Mesenchymal stem cell (in vitro differentiated cells and primary cell): ENCODE measurements at places on chromosomes 7 and 10.
A peak's percentile ranks its signal among the peaks of the same experiment; 100 is the strongest.

DNA sequence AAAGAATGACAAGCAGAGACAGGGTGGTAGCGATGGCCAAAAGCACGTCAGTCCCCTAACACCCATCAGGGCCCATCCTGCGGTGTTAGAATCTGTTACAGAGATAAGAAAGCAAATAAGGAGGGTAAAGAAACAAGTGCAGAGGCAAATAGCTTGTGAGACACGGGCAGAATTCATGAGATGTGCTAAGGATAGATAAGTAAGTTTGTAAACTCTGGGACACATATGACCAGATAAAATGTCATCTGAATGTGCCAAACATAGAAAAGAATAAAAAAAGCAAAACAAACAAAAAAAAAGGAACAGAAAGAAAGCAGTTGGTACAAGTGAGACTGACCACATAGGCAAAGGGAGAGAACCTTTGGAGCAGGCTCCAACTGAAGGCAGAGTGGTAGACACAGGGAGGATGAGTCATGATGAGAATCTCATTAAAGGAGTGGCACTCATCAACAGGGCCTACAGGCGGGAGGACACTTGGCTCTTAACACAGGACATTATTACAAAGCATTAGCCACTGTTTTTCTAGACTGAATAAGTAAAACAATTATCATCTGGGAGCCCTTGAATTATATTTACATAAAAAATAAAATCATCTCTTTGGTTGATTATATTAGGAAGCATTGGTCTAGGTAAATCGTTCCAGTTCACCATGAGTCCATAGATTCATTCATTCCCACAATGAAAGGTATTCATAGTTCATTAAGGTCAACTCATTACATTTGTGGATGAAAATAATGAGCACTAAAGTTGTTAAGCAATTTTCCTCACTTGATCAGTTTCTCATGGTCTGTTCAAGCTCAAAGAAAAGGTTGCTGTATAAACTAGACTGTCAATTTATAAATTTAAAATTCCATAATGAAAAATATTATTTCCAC, 21.5 kb upstream of the EPHB6 start:
- H3K4me3 ChIP-seq = no peak overlapping the region
- H3K27me3 ChIP-seq = no peaks in the 10 kb centered on the region
- no peak overlapping the region for H3K27ac ChIP-seq
- H3K36me3 ChIP-seq = no peaks in the 10 kb centered on the region
- no peaks in the 10 kb centered on the region for H3K4me1 ChIP-seq
- DNase-seq = no peak

DNA sequence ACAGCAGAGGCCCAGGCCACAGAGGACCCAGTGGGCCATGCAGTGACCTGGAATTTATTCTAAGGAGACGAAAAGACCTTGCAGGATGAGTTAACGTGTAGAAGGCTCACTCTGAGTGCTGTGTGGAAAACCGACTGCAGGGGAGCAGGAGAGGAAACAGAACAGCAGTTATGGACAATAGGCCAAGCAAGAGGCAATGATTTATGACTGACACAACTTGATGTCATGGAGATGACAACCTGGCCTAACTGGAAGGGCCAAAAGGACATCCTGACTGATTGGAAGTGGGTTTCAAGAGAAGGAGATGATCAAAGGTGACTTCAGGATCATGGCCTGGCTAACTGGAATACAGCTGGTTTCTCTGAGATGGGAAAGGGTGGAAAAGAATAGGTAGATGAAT, 70.2 kb upstream of the RAPGEF5 start:
- no peaks in the 10 kb centered on the region for H3K27me3 ChIP-seq
- no peak overlapping the region for H3K4me3 ChIP-seq
- H3K36me3 ChIP-seq = no peaks in the 10 kb centered on the region
- H3K27ac ChIP-seq = no peak overlapping the region
- no peaks in the 10 kb centered on the region for H3K4me1 ChIP-seq

DNA sequence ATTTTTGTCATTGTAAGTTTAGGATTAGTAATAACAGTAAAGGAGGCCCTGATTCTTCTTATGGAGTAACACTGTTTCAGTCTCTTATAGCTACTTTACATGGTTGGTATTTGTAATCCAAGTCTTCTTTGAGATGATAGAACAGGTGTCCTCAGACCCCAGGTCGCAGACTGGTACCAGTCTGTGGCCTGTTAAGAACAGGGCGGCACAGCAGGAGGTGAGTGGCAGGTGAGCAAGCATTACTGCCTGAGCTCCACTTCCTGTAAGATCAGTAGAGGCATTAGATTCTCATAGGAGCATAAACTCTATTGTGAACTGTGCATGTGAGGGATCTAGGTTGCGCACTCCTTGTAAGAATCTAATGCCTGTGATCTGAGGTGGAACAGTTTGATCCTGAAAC, 77.3 kb downstream of the STK31 start:
- H3K27me3 ChIP-seq = no peaks in the 10 kb centered on the region
- H3K4me1 ChIP-seq = no peaks in the 10 kb centered on the region
- H3K4me3 ChIP-seq = no peak overlapping the region
- DNase-seq = no peak

DNA sequence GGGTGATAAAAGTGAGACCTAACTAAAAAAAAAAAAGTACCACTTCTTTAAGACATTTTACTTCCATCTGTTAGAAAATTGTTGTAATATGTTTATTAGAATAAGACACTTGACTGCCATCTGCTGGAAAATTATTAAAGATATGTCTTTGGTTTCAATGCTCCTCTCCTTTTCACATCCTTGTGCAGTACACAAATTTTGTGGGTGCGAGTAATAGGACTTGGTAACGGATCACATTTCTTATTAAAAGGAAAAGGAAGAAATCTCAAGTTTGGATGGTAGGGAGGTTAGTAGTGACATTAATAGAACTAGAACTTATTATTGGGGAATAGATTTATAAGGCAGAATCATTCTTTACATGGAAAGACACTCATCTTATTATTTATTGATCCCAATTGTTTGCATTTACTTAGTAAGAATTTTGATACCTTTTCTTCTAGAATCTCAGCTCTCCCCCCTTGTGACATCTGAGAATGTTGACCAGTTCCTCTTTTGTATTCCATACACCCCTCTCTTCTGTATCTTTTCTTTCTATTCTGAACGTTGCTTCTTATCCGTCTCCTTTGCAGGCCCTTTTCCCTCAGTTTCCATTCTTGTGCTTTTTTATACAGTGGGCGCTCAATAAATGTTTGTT, 43.0 kb upstream of the RPA3 start:
- H3K27me3 ChIP-seq = no peaks in the 10 kb centered on the region
- peak; percentile 63 for DNase-seq
- H3K27ac ChIP-seq = no peak overlapping the region
- no peaks in the 10 kb centered on the region for H3K4me1 ChIP-seq

DNA sequence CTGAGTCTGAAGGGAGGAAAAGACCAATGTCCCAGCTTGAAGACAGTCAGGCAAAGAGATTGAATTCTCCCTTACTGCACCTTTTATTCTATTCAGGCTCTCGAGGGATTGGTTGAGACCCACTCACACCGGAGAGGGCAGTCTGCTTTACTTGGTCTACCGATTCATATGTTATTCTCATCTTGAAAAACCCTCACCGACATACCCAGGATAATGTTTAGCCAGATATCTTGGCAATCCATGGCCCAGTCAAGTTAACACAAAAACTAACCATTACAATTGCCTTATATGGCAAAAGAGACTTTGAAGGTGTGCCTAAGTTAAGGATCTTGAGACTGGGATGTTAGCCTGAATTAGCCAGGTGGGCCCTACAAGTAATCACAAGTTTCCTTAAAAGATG, 53.8 kb upstream of the BET1 start:
- no peak overlapping the region for H3K4me3 ChIP-seq
- no peaks in the 10 kb centered on the region for H3K36me3 ChIP-seq
- no peaks in the 10 kb centered on the region for H3K4me1 ChIP-seq
- no peak for DNase-seq
- H3K27ac ChIP-seq = peak overlapping the region; percentile 76

DNA sequence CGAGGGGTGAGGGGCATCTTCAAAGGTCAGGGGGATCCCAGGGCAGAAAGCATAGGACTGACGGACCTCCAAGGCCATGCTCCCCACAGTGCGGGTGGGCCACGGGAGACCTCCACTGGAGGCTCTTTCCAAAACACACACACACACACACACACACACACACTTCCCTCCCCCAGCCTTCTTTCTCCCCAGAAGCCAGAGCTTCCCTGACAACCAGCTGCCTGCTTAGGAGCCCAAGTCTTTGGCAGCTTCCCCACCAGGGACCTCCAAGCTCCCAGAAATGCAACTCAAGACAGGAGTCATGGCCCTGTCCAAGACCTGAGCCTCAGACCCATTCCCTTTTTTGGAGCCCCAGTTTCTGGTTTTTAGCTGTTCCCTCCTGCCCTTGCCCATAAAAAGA, 710 bp upstream of the C10orf105 start:
- H3K4me3 ChIP-seq = no peak overlapping the region
- no peak for DNase-seq

- no peaks in the 10 kb centered on the region for H3K4me1 ChIP-seq
- H3K27me3 ChIP-seq = no peaks in the 10 kb centered on the region
- H3K36me3 ChIP-seq = no peaks in the 10 kb centered on the region
- DNase-seq = no peak
- no peak overlapping the region for H3K27ac ChIP-seq
Measured at GRCh38 chr7:98629001-98629431, 11.9 kb downstream of the NPTX2 start.

DNA sequence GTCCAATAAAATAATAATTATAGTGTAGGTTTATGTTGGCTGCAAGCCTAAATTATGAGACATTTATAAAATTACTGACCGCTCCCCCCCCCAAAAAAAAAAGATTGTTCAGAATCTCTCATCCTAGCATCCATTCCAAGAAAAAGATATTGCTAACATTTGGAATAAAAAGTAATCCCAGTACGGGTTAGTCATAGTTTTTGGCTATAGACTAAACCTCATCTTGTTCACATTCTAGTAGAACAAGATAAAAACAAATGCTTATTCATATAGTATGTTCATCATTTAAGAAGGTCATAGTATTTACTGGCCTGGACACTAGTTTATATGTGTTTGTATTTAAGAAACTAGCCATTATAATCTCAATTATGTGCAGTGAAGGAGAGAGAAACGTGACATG, 44.0 kb downstream of the ADK start:
- no peaks in the 10 kb centered on the region for H3K36me3 ChIP-seq
- no peak for DNase-seq
- H3K4me1 ChIP-seq = peaks cover 3% of the 10 kb centered on the region
- H3K27ac ChIP-seq = no peak overlapping the region
- no peaks in the 10 kb centered on the region for H3K27me3 ChIP-seq
- H3K4me3 ChIP-seq = no peak overlapping the region

DNA sequence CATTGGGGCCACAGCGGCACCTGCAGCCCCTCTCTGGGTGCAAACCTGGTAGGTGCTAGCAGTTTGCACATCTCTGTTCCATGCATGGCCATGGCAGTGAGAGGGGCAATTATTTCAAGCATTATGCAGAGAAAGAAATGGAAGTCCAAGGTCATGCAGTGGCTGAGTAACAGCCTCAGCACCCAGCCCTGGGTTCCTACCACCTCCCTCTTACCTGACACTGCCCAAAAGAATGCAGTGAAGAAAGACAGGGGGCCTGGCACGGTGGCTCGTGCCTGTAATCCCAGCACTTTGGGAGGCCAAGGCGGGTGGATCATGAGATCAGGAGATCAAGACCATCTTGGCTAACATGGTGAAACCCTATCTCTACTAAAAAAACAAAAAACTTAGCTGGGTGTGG, 4.9 kb upstream of the CHST12 start:
- H3K4me3 ChIP-seq = no peak overlapping the region
- no peaks in the 10 kb centered on the region for H3K27me3 ChIP-seq
- H3K27ac ChIP-seq = no peak overlapping the region
- DNase-seq = no peak

GRCh38 chr10:124417895-124418725, 613 bp downstream of the OAT start:
- DNase-seq = peak; percentile 80
- H3K4me3 ChIP-seq = peak overlapping the region; percentile 89
- H3K27ac ChIP-seq = peak overlapping the region; percentile 53
- peaks cover 3% of the 10 kb centered on the region for H3K4me1 ChIP-seq
- H3K27me3 ChIP-seq = peaks cover 31% of the 10 kb centered on the region

DNA sequence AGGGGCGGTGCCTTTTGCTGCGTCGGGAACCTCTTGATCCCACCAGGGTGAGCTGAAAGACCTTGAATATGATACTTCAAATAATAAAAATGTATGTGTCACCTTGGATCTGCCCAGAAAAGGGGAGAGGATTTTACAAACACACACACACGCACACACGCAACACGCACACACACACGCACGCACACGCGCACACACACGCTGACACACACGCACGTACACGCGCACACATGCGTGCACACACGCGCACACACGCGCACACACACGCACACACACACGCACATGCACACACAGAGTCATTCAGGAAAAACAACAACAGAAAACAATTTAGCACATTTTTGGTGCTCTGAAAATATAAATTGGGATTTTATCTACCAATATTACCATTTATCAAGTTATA, 379.5 kb downstream of the PAXIP1 start:
- DNase-seq = no peak
- no peaks in the 10 kb centered on the region for H3K27me3 ChIP-seq
- no peak overlapping the region for H3K27ac ChIP-seq
- H3K4me3 ChIP-seq = no peak overlapping the region
- no peaks in the 10 kb centered on the region for H3K36me3 ChIP-seq
- H3K4me1 ChIP-seq = peaks cover 1% of the 10 kb centered on the region

- H3K4me3 ChIP-seq = no peak overlapping the region
- DNase-seq = peak; percentile 19
- no peak overlapping the region for H3K27ac ChIP-seq
- H3K36me3 ChIP-seq = no peaks in the 10 kb centered on the region
- peaks cover 5% of the 10 kb centered on the region for H3K4me1 ChIP-seq
Measured at GRCh38 chr10:110803239-110803749, 68.4 kb upstream of the PDCD4 start.

DNA sequence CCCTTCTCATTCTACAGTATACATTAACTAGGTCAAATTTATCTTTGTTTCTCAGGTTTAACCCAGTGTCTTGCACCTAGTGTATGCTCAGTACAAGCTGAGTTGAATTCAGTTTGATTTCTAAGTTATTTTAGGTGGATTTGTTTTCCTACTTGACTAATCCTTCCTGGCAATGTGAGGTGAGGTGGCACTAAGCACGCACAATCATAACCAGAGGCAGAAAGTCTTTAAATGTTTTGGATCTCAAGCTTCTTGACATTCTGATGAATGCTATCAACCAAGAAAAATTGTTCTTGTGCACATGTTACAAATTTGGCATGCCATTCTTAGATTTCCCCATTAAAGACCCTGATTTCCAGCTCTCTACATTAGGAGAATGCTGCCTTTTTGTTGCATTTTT, 3.2 kb downstream of the BZW2 start:
- no peaks in the 10 kb centered on the region for H3K36me3 ChIP-seq
- no peaks in the 10 kb centered on the region for H3K4me1 ChIP-seq
- no peaks in the 10 kb centered on the region for H3K27me3 ChIP-seq
- no peak for DNase-seq
